RPMI7951 (cell line): ENCODE measurements at places on chromosomes 12 and 14. TPM values are rescaled to one million over a fixed set of nuclear protein-coding genes. Genes with fewer than 3 reads are reported as not detected.

PROX2 gene
- total RNA-seq = not detected in 2 replicates

DNA sequence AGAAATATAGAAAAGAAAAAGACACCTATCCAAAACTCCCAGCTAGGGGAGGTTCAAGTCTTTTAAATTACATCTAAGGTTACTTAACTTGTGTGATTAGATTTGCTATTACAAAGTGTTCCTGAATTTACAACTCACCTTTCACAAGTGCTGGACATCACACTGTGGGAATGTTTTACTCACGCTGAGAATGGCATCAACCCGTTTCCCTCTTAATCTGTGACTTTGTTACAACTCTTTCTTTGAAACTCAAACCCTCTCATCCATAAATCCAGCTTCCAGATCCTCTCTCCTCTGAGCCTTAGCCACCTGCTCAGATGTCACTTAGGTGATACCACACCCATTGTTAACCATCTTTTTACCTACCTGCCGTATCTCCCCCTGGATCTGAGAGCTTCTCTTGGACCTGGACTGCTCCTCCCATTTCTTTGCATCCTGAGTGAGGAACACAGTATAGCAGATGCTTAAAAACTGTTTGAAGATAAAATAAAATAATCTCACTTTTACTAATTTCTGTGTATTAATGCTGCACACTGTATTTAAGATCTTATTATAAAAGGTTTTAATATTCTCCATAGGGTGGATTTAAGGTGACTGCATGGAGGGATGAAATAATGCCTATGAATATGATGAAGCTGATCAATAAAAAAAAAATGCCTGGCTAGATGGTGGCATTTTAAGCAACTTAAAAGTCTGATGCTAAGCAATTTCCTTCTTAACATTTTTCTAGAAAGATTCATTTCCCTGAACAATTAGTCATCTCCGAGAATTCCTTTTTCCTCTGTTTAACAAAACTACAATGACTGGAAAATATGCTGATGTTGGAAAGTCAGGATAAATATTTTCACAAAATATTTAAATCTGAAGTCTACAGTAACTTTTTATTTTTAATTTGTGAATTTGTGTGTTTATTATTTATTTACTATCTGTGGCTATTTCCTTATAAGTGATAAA, 39.1 kb upstream of the NAP1L1 start:
- DNase-seq = peak; percentile 31

DNA sequence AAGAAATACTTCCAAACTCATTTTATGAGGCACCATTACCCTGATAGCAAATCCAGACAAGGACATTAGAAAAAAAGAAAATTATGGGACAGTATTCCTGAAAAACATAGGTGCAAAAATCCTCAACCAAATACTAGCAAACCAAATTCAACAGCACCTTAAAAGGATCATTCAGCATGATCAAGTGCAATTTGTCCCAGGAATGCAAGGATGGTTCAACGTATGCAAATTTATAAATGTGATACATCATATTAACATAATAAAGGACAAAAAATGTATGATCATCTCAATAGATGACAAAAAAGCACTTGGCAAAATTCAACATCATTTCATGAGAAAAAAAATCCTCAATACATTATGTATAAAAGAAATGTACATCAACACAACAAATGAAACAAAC, 162.9 kb downstream of the DUSP6 start:
- no peak for DNase-seq

PTGES3 gene
- 153 and 184 TPM in 2 replicates for total RNA-seq

- DNase-seq = no peak
These were observed 14.2 kb upstream of the DLK1 start for GRCh38 chr14:100712490-100712889.

DNA sequence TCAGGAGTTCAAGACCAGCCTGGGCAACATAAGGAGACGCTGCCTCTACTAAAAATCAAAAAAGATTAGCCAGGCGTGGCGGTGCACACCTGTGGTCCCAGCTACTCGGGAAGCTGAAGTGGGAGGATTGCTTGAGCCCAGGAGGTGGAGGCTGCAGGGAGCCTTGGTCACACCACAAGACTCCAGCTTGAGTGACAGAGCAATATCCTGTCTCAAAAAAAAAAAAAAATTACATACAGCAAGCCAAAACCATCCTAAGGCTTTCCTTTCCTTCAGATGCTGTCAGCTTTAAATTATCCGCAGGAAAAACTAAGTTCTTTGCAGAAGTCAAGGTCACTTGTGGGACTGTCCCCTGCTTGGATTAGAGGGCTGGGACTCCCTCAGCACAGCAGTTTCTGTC, 1.3 kb downstream of the CS start:
- DNase-seq = no peak

CLEC4A gene
- total RNA-seq = 0.48 TPM in 1 of 2 replicates, not detected in the other

DNA sequence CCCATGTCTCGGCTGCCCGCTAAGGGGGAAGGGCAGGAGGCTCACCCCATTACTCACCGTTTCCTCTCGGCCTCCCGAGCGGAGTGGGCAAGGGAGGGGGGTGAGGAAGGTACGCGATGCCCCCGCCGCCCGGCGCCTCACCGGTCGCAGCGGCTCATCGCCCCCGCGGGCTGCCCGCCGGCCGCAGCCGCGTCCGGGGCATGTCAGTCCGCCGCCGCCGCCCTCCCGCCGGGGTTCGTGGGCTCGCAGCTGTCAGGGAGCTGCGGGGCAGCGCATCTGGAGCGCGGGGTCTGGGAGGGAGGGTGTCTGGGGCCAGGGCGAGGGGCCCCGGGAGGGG, 461 bp downstream of the SLC8A3 start:
- peak; percentile 19 for DNase-seq

IFI27 gene
- 11.3 and 28.8 TPM in 2 replicates for total RNA-seq

DNA sequence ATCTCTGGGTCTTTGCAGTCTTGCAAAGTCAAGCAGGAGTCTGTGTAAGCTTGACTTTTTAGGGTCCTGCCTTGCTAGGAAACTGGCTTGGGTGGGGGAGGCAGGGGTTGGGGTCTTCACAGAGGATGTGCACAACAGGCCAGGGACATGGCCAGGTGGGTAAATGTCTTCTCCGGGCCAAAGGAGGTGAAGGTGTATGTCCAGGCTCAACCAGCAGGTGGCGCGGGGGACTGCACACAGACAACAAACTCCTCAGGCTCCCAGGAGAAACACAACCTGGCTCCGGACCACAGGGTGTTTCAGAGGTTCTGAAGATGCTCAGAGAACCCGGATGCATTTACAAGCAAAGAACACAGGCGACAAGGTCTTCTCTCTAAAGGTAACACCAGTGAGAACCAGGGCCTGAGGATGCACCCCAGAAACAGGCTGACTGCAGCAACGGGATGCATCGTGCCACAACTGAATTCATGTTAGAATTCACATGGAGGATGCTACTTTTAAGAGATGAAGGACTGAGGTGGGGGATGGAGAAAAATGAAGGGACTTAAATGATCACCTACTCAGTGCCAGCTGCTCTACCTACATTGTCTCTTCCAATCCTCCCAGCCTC, 56.0 kb downstream of the PLEKHG3 start:
- DNase-seq = peak; percentile 40

KRT74 gene
- total RNA-seq = not detected in 2 replicates

- DNase-seq = peak; percentile 85
These were observed 251.0 kb upstream of the FOXG1 start for GRCh38 chr14:28515571-28515970.

GRCh38 chr14:101948666-101949216, 15.6 kb upstream of the DYNC1H1 start:
- DNase-seq = no peak

PTPN21 gene
- 7.4 and 8.4 TPM in 2 replicates for total RNA-seq
